ENCODE measurements at places on chromosomes 11 and 22.

DNA sequence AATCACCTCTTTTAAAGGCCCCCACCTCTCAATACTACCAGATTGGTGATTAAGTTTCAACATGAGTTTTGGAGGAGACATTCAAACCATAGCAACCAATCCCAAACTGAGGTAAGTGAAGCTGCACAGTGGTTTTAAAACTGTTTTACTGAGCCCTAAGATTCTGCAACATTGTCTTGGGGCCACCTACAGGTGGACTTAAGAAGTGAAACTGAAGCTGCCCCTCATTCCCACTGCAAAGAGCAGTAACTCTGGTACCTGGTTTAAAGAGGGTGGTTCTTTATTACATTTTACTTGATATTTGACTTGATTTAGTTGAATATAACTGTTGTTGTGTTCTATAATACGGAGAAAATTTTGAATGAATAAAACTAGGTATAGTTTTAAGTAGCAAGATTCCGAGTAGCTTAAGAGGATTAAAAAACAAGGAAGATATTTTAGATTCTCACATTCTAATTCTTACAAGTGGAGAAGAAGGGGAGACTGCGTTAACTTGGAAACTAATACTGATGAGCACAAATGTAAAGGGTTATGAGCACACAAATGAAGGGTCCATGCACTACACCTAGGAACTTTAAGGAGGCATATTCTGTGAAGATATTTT lies 26.7 kb downstream of the SYT9 start:
- no peak for DNase-seq

- DNase-seq, result no peak
Observed at GRCh38 chr22:43838161-43838560, 24.2 kb downstream of the SULT4A1 start.

DNA sequence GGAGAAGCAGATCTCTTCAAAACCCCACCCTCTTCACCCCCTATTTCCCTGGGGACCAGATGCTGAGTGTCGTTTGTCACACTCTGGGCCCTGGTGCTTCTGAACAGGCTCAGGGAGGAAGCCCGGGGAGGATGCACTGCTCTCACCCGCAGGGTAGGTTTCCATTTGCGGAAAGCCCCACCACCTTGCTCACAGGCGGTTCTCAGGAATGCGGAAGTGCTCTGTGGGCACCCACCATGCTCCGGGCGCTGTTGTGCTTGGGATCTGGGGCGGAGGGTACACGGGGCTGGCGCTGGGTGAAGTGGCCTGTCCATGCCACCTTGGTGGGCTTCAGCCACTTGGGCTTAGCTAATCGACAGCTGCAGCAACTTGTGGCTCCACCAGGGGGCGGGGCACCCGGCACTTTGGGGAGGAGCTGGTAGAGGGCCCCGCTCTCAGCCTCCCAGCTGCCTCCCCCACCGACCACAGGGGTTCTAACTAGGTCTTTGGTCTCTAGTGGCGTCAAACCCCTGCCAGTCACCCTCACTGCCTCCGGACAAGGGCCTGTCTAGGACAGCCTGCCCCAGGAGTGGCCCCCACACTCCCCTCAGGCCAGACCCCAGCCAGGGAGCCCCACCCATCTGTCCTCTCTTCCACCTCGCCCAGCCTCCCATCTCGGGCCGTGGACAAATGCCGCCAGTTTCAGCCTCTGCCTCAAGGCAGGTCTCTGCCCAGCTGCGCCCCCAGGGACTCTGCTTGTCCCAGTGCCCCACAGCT lies 7.4 kb downstream of the NDUFV1 start:
- peak; percentile 79 for DNase-seq

DNA sequence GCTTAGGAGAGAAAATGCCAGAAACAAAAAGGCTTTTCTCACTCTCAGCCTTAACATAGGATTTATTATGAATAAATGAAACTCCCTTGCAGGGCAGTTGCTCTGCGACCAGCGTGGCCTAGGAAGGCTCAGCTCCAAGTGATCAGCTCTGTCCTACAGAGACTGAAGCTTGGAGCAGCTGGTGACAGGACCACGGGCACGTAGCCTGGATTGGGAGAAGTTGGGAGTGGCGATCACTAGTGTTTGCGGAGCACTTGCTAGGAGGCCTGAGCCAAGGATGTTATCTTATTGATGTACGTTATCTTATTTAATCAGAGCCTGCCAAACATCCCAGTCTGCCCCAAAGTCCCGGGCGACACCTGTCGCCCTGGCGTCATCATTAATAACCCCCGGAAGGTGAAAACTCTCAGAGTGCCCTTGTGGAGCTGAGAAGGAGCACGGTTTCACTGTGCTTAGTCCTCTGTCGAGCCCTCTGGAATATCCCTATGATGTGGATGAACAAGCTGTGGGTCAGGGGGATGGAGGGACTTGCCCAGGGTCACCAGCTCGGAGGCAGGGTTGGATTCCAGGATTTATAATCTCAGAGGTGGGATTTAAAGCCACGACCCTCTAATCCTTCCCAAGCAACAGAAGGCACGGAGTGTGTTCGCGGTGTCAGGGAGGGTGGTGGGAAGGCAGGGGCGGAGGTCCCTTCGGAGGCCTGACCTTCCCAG lies 40.8 kb upstream of the SMIM38 start:
- no peak for DNase-seq

- DNase-seq, result no peak
Observed at GRCh38 chr22:31728857-31729256, 21.1 kb downstream of the PRR14L start.

DNA sequence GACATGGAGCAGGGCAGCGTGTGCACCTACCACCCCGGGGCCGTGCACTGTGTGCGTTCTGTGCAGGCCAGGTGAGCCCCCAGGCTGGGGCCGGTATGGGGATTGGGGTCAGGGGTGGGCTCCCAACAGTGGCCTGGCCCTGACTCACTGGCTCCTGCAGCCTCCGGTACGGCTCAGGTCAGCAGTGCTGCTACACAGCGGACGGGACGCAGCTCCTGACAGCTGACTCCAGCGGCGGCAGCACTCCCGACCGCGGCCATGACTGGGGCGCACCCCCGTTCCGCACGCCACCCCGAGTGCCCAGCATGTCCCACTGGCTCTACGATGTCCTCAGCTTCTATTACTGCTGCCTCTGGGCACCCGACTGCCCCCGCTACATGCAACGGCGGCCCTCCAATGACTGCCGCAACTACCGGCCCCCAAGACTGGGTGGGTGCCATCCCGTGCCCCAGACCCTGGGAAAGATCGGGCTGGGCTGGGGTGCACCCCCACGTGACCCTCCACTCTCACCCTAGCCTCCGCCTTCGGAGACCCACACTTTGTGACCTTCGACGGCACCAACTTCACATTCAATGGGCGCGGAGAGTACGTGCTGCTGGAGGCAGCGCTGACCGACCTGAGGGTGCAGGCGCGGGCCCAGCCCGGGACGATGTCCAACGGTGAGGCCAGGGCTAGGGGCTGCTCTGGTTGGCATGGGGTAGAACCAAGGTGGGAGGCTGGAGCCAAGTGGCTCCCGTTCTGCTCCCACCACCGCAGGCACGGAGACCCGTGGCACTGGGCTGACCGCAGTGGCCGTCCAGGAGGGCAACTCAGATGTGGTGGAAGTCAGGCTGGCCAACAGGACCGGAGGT lies 4.4 kb downstream of the SUSD2 start:
- DNase-seq, result no peak

- no peak for DNase-seq
Observed at GRCh38 chr11:62909107-62909894, 11.9 kb downstream of the CHRM1 start.

DNA sequence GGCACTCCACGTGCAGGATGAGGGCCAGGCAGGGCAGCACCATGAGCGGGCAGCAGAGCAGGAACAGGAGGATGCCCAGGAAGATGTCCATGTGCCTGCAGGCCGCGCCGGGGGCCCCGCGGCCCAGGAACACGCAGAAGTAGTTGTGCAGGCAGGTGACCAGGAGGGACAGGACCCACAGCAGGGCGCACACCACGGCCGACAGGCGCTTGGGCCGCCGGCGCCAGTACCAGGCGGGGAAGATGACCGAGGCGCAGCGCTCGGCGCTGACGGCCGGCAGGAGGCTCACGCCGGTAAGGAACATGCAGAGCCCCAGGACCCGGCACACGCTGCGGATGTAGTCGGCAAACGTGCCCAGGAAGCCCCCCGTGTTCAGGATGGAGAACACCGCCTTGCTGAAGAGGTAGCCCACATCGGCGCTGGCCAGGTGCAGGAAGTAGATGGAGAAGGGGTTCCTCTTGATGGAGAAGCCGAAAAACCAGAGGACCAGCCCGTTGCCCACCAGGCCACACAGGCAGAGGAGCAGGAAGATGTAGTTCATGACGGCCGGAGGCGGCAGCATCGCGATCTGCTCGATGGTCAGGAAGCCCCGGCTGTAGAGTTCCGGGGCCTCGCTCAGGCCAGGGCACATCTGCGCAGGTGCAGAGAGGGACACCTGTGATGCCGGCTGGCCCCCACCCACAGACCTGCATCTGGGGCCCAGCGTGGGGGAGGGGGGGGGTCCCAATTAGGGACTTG lies 7.2 kb downstream of the MRGPRF start:
- DNase-seq, result no peak

GRCh38 chr11:62832336-62833234 lies at the start of gene TEX54:
TSS of gene TEX54 (minus strand) at chr11:62832841.
- no peak for DNase-seq

GRCh38 chr22:29892315-29893156 lies 9.6 kb downstream of the MTMR3 start:
- DNase-seq, result no peak

DNA sequence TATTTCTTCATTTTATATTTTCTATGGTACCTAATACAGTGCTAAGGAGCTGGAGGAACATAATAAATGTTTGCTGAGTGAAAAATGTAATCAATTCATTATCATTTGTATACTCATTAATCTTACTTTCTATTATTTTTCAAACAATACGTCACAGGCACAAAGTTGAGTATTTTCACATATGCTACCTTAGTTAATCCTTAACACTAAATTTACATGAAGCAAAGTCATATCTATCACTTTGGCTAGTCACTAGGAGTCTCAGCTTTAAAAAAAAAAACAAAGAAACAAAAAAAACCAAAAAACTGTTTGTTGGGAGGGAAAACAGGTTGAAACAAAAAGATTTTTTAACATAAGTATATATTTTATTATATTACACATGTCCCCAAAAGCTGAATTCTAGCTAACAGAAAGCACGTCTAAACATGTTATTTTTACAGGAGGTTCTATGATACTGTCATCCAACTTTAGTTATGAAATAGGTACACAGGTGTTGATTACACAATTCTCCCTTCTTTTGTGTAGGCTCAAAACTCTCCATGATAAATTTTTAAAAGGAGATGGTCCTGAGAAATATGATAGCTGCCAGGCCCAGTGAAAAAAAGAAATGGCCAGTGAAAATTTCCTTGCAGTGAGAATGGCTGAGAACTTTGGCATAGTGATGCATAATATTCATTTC lies 14.3 kb downstream of the HPS5 start:
- DNase-seq, result no peak

DNA sequence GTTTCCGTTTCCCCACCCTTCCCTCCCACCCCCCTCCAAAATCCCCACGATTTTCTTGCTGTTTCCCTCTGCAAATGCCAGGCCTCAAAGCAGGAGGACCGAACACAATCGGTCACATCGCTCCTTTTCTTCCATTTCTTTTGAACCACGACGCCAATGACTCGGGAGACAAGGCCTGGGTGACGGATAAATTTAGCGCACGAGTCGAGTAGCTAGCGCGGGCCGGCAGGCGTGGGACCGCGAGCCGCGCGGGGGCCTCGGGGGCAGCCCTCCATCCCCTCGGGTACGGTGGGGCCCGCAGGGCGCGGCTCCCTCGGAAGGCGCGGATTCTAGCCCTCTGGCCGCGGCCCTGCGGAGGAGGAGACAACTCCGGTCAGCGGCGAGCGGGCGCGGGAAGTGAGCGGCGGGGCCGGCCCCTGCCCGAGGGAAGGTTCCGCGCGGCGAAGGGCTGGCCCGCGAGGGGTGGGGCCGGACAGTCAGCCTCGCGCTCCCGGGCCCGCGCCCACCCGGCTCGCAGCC lies 414 bp downstream of the JOSD1 start:
- DNase-seq, result no peak

- no peak for DNase-seq
Observed at GRCh38 chr11:2105511-2105910, 33.7 kb downstream of the IGF2 start.

DNA sequence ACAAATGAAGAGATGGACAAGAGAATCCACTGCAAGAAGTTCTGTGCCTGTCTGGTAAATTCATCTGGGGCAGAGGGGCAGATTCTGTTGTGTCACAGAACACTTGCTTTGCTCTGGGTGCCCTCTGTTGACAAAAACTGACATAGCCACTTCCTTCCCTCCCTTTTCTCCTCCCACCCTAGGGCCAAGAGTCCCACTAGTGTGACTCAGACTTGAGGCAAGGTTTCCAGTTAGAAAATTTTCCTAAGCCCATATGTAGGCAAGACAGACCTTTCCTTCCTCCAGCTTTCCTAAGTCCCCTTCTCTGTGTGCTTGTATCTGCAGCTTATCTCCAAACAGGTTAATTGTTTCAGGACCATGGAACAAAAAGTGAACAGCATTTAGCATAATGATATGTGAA lies 106.8 kb downstream of the RBFOX2 start:
- peak; percentile 54 for DNase-seq

GRCh38 chr22:47089374-47089773 lies 326.9 kb downstream of the TBC1D22A start:
- no peak for DNase-seq

GRCh38 chr11:19766206-19766605 lies 53.6 kb downstream of the NAV2 start:
- no peak for DNase-seq

DNA sequence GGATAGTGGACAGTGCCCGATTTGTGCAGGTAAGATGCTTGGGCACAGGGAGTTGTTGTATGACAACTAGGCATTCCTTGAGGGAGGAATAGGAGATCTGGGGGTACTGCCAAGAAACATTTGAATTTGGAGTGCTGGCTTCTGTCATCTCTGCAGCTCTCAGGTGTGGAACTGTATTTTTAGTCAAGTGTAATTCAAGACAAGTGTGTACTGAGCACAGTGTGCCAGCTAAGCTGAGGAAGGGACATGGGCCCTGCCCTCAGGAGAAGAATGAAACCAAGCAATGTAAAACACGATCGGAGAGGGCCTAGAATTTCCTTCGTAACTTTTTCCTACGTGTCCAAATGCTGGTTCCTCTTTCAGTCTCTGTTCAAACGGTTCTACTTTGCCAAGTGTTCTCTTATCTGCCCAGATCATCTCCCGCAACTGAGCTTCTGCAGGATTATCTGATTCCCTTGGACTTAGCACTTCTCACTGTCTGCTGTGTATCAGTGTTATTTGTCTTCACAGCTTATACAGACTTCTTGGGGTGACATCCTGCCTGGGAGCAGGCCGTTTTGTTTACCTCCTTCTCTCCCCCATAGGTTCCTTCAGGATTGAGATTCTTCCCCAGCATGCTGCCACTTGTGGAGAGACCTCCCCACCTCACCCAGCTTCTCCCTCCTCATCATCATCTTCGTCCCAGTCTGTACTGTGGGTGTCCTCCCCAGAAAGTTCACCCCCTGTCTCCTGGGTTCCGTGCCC lies 27.6 kb downstream of the ART5 start:
- DNase-seq, result no peak

GRCh38 chr11:112316971-112317370 lies 56.3 kb upstream of the PLET1 start:
- no peak for DNase-seq

- DNase-seq, result no peak
Observed at GRCh38 chr11:109970516-109971183, 122.5 kb upstream of the ZC3H12C start.

Measured in T-cell (primary cell).